ENCODE measurements at places on chromosomes 5 and 9.

DNA sequence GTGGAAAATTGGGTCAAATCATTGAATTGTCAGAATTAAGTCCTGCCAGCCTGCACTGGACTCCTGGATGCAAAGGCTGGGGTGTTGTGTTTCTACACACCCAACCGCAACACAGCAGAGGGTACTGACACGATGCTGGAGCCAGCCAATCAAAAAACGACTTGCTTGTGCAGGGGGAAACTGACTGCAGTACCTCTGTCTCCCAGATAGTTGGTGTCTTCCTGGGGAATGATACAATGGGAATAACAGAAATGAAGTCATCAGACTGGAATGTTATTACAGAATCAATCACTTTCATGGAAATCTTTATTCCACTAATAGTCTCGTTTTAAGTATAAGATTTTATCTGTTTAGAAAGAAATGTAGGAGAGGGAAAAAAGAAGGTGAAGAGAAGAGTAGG lies 330.3 kb downstream of the MLLT3 start:
- no peak for DNase-seq

- no peak for DNase-seq
Observed at GRCh38 chr9:107606149-107606790, 116.7 kb upstream of the KLF4 start.

DNA sequence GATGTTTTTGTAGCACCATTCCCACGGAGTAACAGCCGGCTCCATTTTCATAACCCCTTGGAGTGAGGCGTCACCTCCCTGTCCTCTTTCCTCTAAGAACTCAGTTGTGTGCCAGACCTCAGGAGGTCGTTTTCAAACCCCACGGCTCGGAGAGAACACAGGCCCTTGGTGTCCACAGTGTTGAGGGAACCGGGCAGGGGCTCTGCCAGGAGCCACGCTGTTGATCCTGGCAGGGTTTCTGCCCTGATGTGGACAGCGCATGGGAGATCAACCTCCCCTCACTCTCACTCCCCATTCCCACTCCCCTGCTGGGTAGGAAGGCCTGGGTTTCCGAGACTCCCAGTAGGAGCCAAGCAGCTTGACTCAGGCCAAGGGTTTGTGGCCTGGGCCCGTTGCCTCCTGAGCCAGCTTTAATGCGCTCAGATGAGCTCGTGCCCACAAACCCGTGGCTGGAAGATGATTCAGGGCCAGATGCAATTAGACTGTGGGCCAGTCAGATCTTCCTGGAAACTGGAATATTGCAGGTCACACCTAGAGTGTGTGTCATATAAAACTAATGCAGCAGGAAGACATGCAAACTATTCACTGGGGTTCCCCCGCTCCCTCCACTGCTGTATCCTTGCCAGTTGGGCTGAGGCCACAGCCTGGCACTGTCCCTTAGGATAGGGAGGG lies 133.4 kb downstream of the SLC12A2 start:
- peak; percentile 64 for DNase-seq

DNA sequence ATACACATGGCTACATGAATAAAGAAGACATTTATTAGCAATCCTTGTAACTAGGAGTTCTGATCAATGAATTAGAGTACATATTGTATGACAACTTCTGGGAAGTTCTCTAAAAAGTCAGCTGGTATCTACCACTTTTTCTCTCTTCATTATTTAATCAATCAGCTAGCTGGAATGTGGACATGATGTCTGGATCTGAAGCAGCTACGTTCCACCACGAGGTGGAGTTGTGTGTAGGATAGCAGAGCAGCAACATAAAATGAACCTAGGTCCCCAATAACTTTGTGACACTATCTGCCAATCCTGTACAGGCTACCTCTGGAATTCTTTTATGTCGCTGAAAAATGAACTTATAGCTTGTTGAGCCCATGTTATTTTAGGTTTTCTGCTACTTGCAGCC lies 32.9 kb upstream of the ENTREP1 start:
- no peak for DNase-seq

DNA sequence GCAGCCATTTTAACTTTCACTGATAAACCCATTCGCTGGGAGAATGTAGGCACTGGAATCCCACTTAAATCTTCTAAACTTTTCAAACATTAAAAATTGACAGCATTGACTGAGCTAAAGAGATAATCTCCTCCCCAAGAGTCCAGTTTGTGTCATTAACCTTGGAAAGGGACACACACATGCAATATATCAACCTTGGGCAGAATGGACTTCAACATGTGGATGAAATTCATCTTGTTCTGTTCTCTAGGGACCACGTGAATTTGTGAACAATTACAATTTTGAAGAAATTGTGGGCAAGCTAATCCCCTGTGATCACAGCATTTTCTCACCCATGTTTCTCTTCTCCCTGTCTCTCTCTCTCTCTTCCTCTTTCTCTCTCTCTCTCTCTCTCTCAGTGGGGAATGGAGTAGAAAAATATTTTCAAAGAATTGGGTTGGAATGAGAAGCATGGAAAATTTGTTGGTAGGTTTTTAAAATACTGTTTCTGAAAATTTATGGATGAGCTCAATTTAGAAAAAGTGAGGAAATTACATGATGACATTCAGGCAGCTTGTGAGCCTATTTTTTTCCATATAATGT lies 553.7 kb downstream of the EBF1 start:
- no peak for DNase-seq

DNA sequence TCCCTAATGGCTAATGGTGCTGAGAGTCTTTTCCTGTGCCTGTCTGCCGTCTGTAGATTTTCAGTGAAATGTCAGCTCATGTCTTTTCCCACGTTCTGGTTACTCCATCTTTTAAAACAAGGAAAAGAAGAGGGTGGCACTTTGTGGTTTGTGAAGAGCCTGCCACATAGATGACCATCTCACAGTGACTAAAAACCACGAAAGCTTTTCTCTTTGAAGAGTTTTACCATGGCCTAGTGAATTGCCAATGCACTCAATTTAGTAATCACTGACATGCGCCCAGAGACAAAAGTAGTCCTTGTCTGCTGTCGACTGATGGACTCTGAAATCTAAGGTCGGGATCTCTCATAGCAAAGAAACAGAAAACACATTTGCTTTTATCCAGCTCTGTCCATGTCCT lies 50.4 kb downstream of the SPATA31C2 start:
- no peak for DNase-seq

DNA sequence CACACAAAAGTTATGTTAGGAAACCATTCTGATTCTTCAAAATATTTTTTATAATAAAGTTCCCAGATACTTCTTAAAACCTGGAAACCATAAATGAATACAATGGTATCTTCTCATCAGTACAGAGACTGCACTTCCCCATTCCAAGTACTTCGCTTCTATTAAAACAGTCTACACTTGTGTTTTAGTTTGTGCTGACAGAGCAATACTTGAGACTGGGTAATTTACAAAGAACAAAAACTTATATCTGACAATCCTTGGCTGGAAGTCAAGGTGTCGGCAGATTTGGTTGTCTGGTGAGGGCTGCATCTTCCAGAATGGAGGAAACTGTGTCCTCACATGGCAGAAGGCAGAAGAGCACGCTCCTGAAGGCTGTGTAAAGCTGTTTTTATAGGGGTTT lies 70.1 kb downstream of the RFX3 start:
- DNase-seq: no peak

- no peak for DNase-seq
Observed at GRCh38 chr9:94639061-94639998, at the start of gene FBP1. Gene FBP1 (minus strand): TSS chr9:94639518. CDS start chr9:94639310, 208 bp downstream.

- DNase-seq: no peak
Observed at GRCh38 chr5:173697931-173698579, 81.6 kb upstream of the BOD1 start.

- no peak for DNase-seq
Observed at GRCh38 chr5:147756566-147756965, 26.0 kb downstream of the JAKMIP2 start.

DNA sequence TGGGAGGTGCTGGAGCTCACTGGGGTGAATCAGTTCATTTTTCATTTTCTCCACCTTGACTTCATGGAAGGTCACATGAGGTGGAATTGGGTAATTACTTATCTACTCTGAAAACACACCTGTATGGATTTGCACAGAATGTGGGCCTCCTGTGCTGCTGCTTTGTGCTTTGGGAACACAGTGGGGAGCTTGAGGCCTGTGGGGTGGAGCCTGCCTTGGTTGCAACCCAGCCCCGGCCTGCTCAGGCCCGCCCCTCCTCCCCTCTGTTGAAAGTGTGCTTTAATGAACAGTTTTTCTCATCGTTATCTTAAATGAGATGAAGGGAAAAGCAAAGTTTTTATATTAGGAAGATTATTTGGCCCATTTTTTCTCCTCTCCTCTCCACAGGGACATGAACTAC lies 28.5 kb upstream of the DMRT3 start:
- no peak for DNase-seq

GRCh38 chr5:452978-453710 lies 10.2 kb downstream of the EXOC3 start:
- DNase-seq: no peak

DNA sequence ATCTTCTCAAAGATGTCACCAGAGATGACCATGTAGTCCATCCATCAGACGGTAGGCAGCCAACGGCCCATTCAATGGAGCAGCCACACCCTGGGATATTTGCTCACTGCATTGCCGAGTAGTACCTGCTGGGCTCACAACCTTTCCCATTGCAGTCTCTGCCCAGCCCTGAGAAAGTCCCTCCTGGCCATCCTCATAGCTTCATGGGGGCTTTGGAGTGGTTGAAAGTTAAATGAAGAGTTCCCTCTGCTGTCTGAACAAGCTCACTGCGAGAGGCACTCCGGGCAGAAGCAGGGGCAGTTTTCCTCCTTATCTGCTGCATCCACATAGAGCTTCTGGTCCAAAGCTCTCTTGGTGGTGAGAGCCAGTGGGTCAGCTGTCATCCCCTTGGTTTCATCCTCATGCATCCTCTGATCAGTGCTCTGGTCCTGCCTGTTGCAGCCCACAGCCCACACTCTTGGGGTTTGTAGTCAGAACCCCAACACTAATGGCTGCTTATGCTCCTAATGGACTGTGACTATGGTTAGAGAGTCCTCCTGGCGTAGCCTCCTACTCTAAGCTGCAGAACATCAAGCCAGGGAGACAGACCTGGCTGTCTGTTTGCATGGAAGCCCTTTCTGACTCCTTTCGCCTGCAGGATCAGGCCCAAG lies 23.3 kb downstream of the TNFSF8 start:
- no peak for DNase-seq

DNA sequence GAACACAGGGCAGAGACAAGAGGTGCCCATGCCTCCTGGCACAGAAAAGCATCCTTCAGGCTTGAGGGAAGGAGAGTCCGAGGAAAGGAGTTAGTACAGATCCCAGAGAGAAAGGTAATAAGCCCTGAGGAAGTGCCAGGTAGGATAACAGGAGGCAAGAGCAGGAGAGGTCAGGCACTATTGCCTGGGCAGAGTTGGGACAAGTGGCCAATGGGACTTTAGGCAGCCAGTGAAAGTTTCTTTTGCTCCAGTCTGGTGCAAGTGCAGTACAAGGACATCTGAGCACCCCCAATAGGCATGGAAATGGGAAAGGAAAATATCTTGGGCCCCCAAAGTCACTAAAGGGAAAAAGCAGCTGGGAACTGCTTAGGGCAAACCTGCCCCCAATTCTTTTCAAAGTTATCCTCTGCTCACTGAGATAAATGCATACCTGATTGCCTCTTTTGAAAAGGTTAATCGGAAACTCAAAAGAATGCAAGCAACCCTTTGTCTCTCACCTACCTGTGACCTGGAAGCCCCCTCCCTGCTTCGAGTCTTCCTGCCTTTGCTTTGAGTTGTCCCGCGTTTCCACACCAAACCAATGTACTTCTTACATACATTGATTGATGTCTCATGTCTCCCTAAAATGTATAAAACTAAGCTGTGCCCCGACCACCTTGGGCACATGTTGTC lies 46.5 kb downstream of the ELOVL7 start:
- DNase-seq: no peak

DNA sequence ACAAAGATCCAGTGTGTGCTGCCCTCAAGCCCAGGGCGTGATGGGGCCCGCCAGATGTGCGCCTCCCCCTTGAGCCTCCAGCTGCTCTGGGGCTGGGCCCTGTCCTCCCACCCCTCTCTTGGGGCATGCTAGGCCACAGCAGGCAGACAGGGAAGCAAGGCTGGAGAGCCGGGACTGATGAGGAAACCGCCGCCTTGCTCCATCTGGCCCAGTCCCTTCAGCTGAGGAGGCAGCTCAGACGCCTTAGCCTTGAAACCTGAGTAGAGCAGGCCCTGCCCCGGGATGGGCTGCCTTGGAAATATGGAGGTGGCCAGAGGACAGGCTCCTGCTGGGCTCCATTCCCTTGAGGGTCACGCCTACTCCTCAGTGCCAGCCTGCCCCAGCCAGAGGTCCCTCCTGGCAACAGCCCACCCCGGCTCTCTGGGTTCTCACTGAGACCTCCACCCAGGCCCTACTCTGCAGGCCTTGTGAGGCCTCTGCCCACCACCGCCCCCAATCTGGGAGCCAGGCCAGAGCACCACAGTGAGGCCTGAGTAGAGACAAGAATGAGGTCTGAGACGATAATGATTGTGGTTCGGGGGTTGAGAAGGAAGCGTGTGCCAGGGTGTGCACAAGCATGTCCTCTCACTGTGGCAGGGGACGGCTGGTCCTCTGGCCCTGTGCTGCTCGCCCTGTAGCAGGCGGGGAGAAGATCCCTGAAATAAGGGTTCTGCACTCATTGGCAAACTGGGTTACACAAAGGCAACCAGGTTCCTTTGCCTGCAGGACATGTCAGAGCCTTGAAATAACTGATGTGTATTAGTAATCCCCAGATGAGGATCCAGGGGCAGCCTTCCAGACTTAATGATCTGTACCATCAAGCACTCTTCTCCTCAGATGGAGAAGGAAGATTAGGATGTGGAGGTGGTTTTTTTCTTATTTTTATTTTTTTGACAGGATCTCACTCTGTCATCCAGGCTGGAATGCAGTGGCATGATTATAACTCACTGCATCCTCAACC lies 30.9 kb downstream of the CXXC5 start:
- DNase-seq: no peak

DNA sequence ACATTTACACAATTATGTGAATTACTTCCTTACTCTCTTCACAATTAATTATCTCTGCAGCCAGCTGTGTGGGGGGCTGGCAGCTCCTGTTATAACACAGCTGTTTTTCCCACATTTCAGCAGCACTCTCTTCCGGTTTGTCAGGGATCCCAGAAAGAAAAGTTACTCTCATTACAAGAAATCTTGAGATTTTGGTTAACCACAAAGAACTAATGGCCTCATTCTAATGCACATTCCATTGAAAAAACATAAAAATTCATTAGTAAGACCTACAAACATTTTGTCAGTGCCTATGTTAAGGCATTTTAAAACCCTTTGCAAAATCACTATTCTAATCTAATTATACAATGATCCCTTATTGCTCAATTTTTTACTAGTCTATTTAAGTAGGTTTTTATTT lies 64.1 kb downstream of the PDE4D start:
- DNase-seq: no peak

- no peak for DNase-seq
Observed at GRCh38 chr9:20640331-20641187, 18.3 kb upstream of the MLLT3 start.

- DNase-seq: no peak
Observed at GRCh38 chr5:73962801-73963425, 336.9 kb downstream of the ARHGEF28 start.

- DNase-seq: no peak
Observed at GRCh38 chr5:68066277-68066955, 149.1 kb upstream of the PIK3R1 start.

- DNase-seq: no peak
Observed at GRCh38 chr5:50441493-50441955, 436 bp upstream of the EMB start.

All from ascending aorta (tissue), 2 donors.